ENCODE measurements at places on chromosomes 6 and 20.

GRCh38 chr6:139285590-139285989 is 6.2 kb downstream of the TXLNB start:
- no peak for DNase-seq

GRCh38 chr20:63745424-63745805 is 5.8 kb downstream of the SLC2A4RG start:
- no peak for DNase-seq

GRCh38 chr6:158569036-158569435 is 9.1 kb downstream of the TMEM181 start:
- no peak for DNase-seq

DNA sequence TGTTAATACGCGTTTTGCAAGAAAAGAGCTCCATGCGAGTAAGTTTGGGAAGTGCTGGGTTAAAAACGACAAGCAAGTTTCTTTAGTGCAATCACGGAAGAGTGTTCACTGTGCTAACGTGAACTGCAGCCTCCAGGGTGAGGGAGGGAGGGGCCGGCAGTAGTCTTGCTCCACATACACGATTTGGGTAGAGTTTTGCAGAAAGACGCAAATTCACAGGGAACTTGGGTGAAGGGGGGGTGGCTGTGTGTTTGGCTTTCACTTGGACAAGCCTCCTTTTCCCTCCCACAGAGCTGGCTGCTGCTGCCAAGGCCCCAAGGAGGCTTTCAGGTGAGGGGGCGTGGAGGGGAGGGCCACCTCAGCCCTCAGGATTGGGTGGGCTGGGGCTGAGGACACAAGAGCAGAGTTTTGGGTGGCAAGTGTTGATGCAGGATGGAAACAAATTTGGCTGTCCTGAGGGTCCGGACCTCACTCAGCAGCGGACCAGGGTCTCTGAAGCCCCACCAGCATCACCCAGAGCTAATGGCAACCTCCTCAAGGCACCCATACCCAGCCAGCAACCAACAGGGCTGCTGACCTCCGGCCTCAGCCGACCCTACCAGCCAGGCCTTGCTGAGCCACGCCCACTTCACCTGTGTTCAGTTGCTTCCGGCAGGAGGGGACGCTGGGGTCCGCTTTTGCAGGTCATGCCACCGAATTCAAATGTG is 204.5 kb downstream of the ERMARD start:
- no peak for DNase-seq

- DNase-seq = peak; percentile 42
These were observed 744 bp downstream of the STAU1 start for GRCh38 chr20:49187330-49187850.

DNA sequence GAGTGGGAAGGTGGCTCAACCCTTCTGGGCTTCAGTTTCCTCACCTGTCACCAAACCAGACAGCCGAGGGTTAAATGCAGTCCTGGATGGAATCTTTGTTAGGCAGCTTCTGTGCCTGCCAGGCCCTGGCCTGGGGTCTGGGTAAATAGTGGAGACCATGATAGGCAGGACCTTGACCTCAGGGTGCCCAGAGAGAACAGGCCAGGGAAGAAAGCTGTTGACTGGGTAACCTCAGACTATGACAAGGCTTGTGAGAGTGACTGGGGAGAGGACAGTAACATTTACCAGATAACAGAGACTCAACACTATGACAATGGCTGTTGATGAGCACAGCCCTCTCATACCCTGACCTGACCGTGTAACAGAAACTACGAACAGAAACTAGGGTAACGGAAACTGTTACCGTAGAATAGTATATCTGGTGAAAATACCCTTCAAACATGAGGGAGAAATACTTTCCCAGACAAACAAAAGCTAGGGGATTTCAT is 218.3 kb downstream of the PREX1 start:
- no peak for DNase-seq

- DNase-seq = no peak
These were observed 403.9 kb upstream of the SULF2 start for GRCh38 chr20:48189181-48189580.

DNA sequence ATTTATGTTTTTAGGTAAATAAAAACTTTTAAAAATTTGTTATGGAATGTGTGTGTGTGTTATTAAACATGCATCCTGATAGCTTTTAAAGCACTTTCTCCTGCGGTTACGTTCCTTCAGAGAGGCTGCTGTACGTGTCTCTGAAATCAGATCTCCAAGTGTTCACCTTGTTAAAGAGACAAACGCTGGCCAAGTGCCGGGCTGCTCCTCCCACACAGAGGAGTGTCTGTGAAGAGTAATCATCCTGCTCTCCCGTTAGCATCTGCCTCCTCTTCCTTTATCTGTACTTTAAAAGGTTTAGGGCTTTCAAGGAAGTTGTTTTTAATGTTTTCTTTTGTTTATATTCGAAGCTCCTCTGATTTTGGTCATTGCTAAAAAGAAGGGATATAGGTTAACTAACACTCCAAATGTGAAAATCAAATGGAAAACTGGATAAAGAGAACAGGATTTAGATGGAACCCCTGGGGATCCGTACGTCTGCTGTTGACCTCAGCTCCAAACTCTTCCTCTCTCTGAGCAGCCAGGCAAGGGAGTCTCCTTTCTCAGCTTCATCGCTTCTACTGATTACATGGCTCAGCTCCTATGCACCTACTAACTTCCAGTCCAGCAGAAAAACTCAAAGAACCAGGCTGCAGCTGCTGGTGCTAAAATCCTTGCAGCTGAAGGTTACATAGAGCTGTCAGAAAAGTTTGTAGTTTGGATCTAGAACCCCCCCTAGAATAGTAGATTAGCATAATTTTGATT is 20.0 kb downstream of the IRF4 start:
- DNase-seq = no peak

GRCh38 chr6:37830225-37830624 is 10.7 kb downstream of the ZFAND3 start:
- DNase-seq = no peak

GRCh38 chr6:34951731-34952130 is 62.7 kb downstream of the ANKS1A start:
- no peak for DNase-seq

DNA sequence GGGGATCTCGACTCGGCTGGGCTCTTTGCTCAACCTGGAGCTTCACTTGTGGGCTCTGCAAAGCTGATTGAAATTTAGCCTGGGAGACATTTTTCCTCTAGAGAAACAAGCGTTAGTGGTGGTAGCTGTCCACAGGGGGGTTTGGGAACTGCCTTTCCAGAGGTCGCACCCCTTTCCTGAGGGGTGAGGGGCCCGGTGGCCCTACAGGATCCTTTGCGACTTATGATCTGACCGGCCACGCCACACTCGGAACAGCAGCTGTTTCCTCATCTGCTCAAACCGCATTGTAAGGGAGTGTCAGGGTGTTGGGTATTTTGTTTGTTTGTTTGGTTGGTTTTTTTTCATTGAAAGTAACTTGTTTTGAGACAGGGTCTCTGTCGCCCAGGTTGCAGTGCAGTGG is 21.0 kb downstream of the PNLDC1 start:
- no peak for DNase-seq

All from muscle of leg (tissue), 16 donors.